Uterine smooth muscle cell (primary cell): ENCODE measurements at places on chromosomes 3 and 15. TPM values are rescaled to one million over a fixed set of nuclear protein-coding genes. Genes with fewer than 3 reads are reported as not detected.

SEMA4B gene
- total RNA-seq = 11.8 and 16.2 TPM in 2 replicates

SEMA3B gene
- 6.8 and 29.5 TPM in 2 replicates for total RNA-seq

DAPK2 gene
- total RNA-seq = 4.2 and 5.8 TPM in 2 replicates

ARL13B gene
- total RNA-seq = 12.1 and 16.0 TPM in 2 replicates

ERICH6 gene
- 0.22 TPM in 1 of 2 replicates, not detected in the other for total RNA-seq

EXD1 gene
- total RNA-seq = 0.11 TPM in 1 of 2 replicates, not detected in the other

TRAT1 gene
- total RNA-seq = 0.11 TPM in 1 of 2 replicates, not detected in the other

MFAP1 gene
- 31.2 and 37.8 TPM in 2 replicates for total RNA-seq

TMEM45A gene
- total RNA-seq = 18.7 and 39.0 TPM in 2 replicates

CPEB1 gene
- total RNA-seq = 34.7 and 35.2 TPM in 2 replicates

BTLA gene
- total RNA-seq = 0.12 TPM in 1 of 2 replicates, not detected in the other

FETUB gene
- total RNA-seq = not detected in 2 replicates

GOLGA8H gene
- total RNA-seq = 0.12 and 0.33 TPM in 2 replicates

CTXN2 gene
- total RNA-seq = not detected in 2 replicates

RTP3 gene
- not detected in 2 replicates for total RNA-seq

INSYN1 gene
- total RNA-seq = 0.11 and 0.50 TPM in 2 replicates

CAND2 gene
- 6.4 and 6.6 TPM in 2 replicates for total RNA-seq

ALDH1L1 gene
- 0.25 TPM in 1 of 2 replicates, not detected in the other for total RNA-seq

BTD gene
- total RNA-seq = 13.1 and 22.5 TPM in 2 replicates

SLC27A2 gene
- 0.22 and 0.50 TPM in 2 replicates for total RNA-seq

INKA1 gene
- total RNA-seq = 3.7 and 5.4 TPM in 2 replicates

PYGO1 gene
- total RNA-seq = 5.9 and 10.6 TPM in 2 replicates

FEZF2 gene
- not detected in 2 replicates for total RNA-seq

LRRIQ4 gene
- 0.11 TPM in 1 of 2 replicates, not detected in the other for total RNA-seq

GABRR3 gene
- not detected in 2 replicates for total RNA-seq

AMOTL2 gene
- 75.3 and 100 TPM in 2 replicates for total RNA-seq

CX3CR1 gene
- total RNA-seq = under 0.01 TPM in 1 of 2 replicates, not detected in the other

SMCO1 gene
- total RNA-seq = not detected in 2 replicates

MGA gene
- total RNA-seq = 42.0 and 42.8 TPM in 2 replicates

GOLGA8M gene
- total RNA-seq = 0.44 and 2.5 TPM in 2 replicates

CP gene
- not detected in 2 replicates for total RNA-seq

MON1A gene
- total RNA-seq = 14.1 and 14.3 TPM in 2 replicates

ZMYND10 gene
- total RNA-seq = 1.2 and 2.3 TPM in 2 replicates

AADAC gene
- 0.12 TPM in 1 of 2 replicates, not detected in the other for total RNA-seq

PLSCR2 gene
- total RNA-seq = not detected in 2 replicates

TAGLN3 gene
- total RNA-seq = 9.2 and 29.5 TPM in 2 replicates

FILIP1L gene
- 15.8 and 24.0 TPM in 2 replicates for total RNA-seq

BNC1 gene
- 10.0 and 11.3 TPM in 2 replicates for total RNA-seq

GOLGA6L4 gene
- total RNA-seq = 1.2 TPM in 2 replicates

RPSA gene
- total RNA-seq = 1,367 and 1,530 TPM in 2 replicates

RBP2 gene
- total RNA-seq = not detected in 2 replicates

ACAN gene
- total RNA-seq = 0.25 and 3.0 TPM in 2 replicates

LTF gene
- total RNA-seq = under 0.01 TPM in 1 of 2 replicates, not detected in the other

CERS3 gene
- total RNA-seq = not detected in 2 replicates

EAF1 gene
- total RNA-seq = 22.0 and 24.0 TPM in 2 replicates

PROS1 gene
- 20.1 and 36.1 TPM in 2 replicates for total RNA-seq

CXCR6 gene
- under 0.01 TPM in 1 of 2 replicates, not detected in the other for total RNA-seq

CD80 gene
- 0.37 TPM in 1 of 2 replicates, not detected in the other for total RNA-seq

KNG1 gene
- total RNA-seq = not detected in 2 replicates

FBXO45 gene
- total RNA-seq = 11.0 and 17.8 TPM in 2 replicates

CFAP161 gene
- total RNA-seq = 0.12 and 0.66 TPM in 2 replicates

CD200R1 gene
- not detected in 2 replicates for total RNA-seq
